ENCODE measurements at places on chromosomes 1 and 21.

- DNase-seq = no peak
Measured at GRCh38 chr1:52601991-52602855, at the start of gene GPX7. Gene GPX7 (plus strand): TSS chr1:52602371. CDS start chr1:52602410, 39 bp downstream.

GRCh38 chr1:30735124-30735523, 11.7 kb upstream of the MATN1 start:
- DNase-seq = no peak

DNA sequence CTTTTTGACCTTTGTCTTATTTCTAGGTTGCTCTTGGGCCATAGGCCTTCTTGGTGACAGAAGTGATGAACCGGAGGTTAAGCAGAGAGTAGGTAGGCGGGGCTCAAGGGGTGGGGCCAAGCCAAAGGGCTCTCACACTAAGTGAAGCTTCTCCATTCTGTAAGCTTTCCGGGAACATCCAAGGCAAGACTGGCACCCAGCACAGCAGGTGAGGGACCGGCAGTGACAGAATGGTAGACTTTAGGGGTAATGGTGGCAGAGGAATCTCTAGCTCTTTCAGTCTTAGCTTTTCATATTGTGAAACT, at the start of gene TNFAIP8L2:
TNFAIP8L2 (plus strand) TSS at position 135 of the 305 bp plus-strand sequence. CDS start 2,049 bp downstream, outside the sequence.
- DNase-seq = no peak

- DNase-seq = no peak
Measured at GRCh38 chr1:223338811-223339746, 24.9 kb downstream of the SUSD4 start.

GRCh38 chr1:53367503-53368313, 39.8 kb upstream of the LRP8 start:
- no peak for DNase-seq

GRCh38 chr1:19433719-19433998, 51.7 kb downstream of the CAPZB start:
- no peak for DNase-seq

DNA sequence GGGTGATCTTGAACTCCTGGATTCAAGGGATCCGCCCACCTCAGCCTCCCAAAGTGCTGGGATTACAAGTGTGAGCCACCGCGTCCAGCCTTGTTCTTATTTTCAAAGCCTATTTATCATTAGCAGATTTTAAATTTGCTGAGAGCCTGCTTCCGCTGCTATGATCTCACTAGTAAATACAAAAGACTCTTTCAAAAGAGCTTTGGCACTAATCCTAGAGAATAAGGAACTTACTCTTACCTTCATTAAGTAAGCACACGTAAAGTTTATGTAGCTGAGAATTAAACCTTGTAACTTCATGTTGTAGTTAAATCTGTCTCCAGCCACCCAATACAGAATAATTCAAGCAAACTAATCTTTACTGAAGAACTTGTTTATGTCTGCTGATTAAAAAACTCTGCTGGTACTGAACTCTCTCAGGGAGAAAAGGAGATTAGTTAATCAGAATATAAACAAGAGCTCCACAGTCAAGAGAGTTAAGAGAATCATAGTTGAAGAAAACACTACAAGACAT, 72.3 kb downstream of the RUSC1 start:
- no peak for DNase-seq

Measured in cortex of kidney (tissue), 1 donor.